ENCODE measurements at places on chromosomes 4 and X.

DNA sequence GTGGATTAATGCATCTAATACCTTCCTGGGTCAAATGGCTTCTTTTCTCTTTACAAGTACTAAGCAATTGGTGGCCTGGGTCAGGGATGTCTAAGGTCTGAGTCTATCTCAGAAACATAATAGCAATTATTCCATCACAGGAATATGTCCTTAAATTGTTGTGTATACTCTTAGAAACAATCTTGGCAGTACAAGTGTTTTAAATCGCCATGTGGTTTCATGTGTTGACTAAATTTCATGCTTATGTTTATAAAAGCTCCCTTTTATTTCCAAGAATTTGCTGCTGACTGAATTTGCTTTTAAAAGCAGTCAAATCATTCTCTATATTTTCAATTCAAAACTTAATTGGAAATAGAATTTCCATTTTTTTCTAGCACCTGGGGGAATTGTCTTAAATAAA lies 125.3 kb upstream of the PACRGL start:
- DNase-seq: no peak

- no peak for DNase-seq
Measured at GRCh38 chr4:183591301-183591700, 67.7 kb downstream of the RWDD4 start.

DNA sequence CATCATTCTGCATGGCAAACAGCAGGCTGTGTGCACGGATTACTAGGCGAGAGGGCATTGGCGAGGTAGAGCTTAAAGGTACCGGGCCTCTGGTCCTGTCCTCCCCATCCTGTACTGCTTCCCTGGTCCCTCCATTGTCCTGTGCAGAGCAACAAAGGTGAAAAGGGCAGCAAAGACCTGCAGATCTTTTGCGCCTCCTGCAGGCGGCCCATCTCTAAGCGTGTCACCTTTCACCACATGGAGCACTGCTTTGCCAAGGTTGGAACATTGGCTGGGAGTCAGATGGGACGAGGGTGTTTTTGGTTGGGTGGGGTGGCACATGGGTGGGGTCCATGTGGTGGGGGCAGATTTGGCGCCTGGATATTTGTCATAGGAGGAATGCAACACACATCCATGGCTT lies 64.7 kb upstream of the UXT start:
- DNase-seq: no peak

GRCh38 chr4:9769321-9769720 lies 12.1 kb upstream of the DRD5 start:
- no peak for DNase-seq

- DNase-seq: no peak
Measured at GRCh38 chr4:136934601-136935000, 597.7 kb downstream of the PCDH18 start.

GRCh38 chr4:89305028-89305427 lies 2.6 kb downstream of the GPRIN3 start:
- DNase-seq: no peak

- DNase-seq: no peak
Measured at GRCh38 chr4:78418406-78418805, 133.2 kb upstream of the ANXA3 start.

GRCh38 chr4:80422727-80423404 lies 87.3 kb downstream of the CFAP299 start:
- no peak for DNase-seq
